Muscle of back (tissue), 13 donors: ENCODE measurements at places on chromosomes 11 and 22.

GRCh38 chr22:30214703-30215407, 31.7 kb downstream of the LIF start:
- DNase-seq, result no peak

DNA sequence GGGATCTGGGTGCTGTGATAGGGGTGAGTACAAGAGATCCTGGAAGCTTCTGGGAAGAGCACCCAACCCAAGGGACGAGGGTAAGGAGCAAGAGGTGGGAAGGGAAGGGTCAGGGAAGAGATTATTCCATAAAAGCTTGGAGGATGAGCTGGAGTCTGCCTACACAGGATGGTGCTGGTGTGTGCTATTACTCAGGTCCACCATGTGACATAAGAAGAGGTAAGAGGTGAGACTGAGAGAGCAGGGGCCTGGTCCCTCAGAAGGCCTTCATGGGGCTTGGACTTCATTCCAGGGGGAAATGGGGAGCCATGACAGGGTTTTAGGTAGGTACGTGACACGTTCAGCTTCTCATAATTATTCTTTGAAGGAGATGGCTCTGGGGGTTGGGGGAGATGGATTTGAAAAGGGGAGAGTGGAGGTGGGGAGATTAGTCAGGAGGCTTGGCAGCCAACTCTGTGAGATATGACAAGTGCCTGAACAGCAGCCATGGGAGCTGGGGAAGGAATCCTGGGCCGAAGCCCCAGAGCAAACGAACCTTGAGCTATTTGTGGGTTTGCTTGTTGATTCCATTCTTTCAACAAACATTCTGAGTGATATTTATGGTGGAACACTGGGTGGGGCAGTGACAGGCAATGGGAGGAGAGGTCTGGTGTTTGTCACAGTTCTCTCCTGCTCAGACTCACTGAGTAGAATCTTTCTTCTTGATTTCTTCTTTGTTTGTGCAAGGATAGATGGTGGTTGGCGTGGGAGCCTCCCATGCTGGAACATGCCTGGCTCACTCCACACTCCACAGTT, 11.2 kb upstream of the NCAM1 start:
- no peak for DNase-seq

DNA sequence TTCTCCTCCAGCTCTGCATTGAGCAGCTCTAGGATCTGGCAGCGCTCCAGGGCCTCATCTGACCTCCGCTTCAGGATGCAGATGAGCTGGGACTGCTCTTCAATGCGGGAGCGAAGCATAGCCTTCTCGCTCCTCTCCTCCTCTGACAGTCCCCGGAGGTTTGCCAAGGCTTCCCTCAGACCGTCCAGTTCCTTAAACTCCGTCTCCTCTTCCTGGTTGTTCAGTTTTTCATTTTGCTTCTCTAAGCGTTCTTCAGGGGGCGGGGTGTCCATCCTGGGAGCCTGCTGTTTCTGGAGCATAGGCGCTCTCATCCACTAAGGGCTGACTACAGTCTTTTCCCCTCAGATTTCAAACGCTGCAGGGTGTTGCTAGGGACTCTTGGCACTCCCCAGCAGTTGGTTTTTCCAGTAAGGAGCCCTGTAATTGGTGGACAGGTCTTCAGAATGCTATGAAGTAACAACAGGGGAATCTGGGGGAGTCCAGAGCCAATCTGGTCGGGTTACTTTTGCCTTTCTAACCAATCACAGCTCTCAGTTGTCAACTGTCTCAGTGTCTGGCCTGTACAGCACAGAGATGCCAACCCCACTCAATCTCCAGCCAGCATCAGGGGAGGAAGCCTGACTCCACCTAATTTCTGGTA, at the start of gene CCDC89:
TSS of gene CCDC89 (minus strand) at position 376 of the 640 bp plus-strand sequence. CDS start at position 311, 65 bp downstream.
- peak; percentile 95 for DNase-seq

- no peak for DNase-seq
Measured at GRCh38 chr11:61338783-61339489, 5.9 kb downstream of the TKFC start.

- no peak for DNase-seq
Measured at GRCh38 chr22:19483481-19484244, 3.9 kb downstream of the CDC45 start.

DNA sequence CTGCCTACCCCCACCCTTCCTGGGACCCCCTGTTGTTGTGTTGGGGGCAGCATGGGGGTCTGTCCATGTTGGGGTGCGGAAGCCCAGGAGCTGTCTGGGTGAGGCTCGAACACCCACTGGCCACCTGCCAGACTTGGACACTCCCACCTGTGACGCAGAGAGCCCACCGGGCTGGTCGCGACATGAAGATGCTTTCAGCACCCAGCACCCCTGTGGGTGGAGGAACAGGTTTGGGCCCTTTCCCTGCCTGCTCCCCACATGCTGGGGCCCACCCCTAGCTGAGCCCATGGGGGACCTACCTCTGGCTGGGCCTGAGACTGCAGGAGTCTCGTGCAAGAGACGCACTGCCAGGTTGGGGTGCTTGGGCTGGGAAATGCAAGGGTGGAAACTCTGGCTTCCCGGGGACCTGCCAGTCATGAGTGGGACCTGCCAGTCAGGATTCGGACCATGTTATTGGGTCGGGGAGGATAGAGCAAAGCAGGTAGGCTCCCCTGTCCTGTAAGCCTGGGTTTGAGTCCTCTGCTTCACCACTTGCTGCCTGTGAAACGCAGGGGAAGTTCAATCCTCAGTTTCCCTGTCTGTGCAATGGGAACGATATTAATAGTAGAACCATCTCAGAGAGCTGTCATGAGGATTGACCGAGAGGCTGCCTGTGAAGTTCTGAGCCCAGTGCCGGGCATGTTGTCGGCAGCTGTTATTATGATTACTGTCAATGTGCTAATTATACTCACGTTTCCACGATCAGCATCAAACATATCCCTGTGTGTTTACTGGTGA, 24.1 kb downstream of the KIAA1671 start:
- DNase-seq, result no peak

GRCh38 chr11:57283231-57283990, 41.3 kb downstream of the TNKS1BP1 start:
- no peak for DNase-seq

- DNase-seq, result no peak
Measured at GRCh38 chr22:46004105-46004866, 27.3 kb upstream of the WNT7B start.

- DNase-seq, result no peak
Measured at GRCh38 chr22:35375031-35375430, 5.9 kb upstream of the HMOX1 start.

DNA sequence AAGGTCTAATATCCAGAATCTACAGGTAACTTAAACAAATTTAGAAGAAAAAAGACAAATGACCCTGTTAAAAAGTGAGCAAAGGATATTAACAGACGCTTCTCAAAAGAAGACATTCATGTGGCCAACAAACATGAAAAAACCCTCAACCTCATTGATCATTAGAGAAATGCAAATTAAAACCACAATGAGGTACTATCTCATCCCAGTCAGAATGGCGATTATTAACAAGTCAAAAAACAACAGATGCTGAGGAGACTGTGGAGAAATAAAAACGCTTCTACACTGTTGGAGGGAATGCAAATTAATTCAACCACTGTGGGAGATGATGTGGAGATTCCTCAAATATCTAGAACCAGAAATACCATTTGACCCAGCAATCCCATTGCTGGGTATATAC, 67.2 kb downstream of the SLC17A6 start:
- no peak for DNase-seq

GRCh38 chr22:22463855-22464540, 44.5 kb downstream of the ZNF280B start:
- peak; percentile 77 for DNase-seq

DNA sequence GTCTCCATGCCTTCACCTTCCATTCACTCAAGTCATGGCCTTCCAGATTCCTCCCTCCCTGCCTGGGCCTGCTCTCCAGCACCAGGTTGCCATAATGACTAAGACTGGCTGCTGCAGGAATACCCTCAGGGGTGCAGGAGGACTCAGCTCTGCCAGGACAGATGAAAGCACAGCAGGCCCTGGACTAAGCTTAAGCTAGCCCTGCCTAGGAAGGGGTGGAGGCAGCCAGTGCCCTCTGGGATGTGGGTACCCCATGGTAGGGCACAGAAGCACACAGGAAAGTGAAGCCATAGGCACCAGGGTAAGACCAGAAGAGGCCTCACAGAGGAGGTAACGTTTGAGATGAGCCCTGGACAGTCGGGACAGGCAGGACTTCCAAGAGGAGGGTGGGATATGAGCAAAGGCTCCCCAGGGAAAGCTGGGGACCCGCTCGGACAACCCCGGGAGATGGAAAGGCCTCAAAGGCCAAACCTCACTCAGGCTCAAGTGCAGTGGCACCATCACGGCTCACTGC, 3.0 kb upstream of the RIN1 start:
- no peak for DNase-seq

DNA sequence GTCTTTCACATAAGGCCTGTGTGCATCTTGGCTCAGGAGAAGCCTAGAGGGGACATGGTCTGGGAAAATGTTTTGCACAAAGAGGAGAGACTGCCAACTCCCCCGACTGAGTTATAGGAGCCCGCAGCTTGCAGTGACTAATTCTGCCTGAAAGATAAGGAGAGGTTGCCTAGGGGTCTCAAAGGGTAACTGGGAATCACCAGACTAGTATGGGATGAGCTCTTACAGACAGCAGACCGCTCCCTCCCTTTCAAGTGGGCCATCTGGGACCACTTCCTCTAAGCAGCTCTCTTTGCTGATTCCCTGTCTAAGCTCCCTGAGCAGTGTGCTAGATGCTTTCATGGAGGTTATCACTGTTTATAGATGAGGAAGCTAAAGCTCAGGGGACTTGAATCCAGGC, 105.1 kb downstream of the TENM4 start:
- no peak for DNase-seq

DNA sequence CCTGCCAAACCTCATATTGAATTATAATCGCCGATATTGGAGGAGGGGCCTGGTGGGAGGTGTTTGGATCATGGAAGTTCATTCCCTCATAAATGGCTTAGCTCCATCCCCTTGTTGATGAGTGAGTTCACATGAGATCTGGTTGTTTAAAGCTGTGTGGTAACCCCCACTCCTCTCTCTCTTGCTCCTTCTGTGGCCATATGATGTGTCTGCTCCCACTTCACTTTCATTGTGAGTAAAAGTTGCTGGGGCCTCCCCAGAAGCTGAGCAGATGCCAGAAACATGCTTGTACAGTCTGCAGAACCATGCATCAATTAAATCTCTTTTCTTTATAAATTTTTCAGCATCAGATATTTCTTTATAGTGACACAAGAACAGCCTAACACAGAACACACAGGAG, 929.0 kb upstream of the FAT3 start:
- DNase-seq, result no peak

DNA sequence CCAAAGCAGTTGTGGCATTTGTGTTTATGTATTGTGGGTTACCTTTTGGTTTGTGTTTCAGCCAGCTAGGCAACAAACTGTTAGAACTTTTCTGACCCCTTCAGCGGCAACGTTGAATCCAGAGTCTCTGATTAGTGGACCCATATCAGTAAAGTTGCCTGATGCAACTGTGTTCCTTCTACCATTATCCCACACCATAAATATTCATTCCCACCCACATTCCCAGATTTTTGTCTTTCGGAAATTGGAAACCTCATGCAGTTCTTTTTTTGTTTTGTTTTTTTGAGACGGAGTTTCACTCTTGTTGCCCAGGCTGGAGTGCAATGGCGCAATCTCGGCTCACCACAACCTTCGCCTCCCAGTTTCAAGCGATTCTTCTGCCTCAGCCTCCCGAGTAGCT, 30.7 kb upstream of the RBX1 start:
- DNase-seq, result no peak

DNA sequence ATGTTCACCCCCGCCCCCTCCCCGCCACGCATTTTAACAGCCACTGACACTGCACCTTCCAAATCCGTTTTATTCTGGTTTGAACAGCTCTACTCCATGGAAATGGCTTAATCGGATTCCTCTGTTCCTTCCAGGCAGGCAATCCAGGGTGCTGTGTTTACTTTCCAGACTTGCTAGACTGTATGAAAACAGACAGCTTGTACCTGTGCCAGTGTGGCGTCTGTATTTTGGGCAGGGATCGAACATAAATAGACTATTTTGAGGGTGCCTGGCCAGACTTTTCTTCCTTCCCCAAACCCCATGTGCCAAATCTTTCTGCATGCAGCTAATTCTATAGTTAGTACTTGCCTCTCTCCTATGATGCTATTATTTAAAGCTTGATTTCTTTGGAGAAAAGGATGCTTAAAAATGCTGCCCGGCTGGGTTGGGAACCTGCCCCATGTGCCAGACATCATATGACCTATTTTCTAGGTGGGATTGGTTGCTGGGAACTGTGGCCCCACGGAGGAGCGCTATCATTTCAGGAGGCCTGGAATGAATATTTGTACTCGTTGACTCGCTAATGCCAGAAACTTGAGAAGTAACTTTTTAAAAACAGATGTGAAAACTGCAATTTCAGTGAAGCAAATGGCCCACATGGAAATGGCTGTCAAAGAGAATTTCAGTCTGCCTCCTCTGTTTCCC, 814.8 kb downstream of the BRD1 start:
- no peak for DNase-seq
